ENCODE measurements at places on chromosomes 4 and X. TPM values are rescaled to one million over a fixed set of nuclear protein-coding genes. Genes with fewer than 3 reads are reported as not detected.
A peak's percentile ranks its signal among the peaks of the same experiment; 100 is the strongest.

Gene HAUS3
- 25.8 TPM for total RNA-seq

Gene SLC7A11
- total RNA-seq, result 1.2 TPM

Gene NAP1L3
- total RNA-seq, result 0.66 TPM

DNA sequence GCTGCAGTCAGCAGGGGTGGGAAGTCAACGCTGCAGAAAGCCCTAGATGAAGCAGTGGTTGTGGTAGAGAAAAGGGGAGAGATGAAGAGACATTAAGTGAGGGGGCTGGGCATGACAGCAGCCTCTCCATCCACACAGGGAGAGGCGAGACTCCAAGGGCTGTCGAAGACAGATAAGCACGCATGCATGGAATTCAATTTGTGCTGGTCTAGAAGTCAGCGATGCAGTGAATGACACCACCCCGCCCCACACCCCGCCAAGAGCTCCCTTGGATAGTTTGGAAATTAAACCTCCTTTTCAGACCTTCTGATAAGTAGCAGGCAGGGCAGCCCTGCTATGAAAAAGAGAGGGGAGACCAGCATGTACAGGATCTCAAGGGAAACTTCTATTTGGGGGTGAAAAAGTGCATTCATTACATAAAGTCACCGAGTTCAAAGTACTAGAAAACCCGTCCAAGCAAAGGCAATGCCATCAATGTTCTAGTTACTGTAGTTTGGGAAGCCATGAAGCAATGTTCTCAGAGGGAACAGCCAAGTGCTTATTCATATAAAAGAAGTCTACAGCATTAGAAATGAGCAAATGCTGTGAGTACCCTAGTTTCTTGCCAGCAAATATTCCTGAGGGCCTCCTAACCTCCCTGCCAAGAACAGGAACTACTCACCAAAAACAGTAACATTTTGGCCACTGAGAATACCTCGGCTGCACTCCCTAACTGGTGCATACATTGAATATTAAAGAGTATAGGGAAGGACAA is 152.3 kb upstream of the ANXA10 start:
- no peak for DNase-seq
- no peaks in the 10 kb centered on the region for H3K27me3 ChIP-seq
- no peaks in the 10 kb centered on the region for H3K36me3 ChIP-seq
- H3K4me1 ChIP-seq, result no peaks in the 10 kb centered on the region
- H3K27ac ChIP-seq, result no peak overlapping the region
- H3K4me3 ChIP-seq, result no peak overlapping the region

GRCh38 chr4:17811078-17811603 is 362 bp downstream of the NCAPG start:
- H3K4me3 ChIP-seq, result peak overlapping the region; percentile 92
- peak; percentile 45 for DNase-seq
- H3K4me1 ChIP-seq, result peaks cover 47% of the 10 kb centered on the region
- H3K27ac ChIP-seq, result peak overlapping the region; percentile 100
- no peaks in the 10 kb centered on the region for H3K27me3 ChIP-seq

GRCh38 chrX:24748196-24748595 is 54.5 kb downstream of the POLA1 start:
- H3K4me1 ChIP-seq, result no peaks in the 10 kb centered on the region
- no peak overlapping the region for H3K27ac ChIP-seq
- DNase-seq, result no peak

DNA sequence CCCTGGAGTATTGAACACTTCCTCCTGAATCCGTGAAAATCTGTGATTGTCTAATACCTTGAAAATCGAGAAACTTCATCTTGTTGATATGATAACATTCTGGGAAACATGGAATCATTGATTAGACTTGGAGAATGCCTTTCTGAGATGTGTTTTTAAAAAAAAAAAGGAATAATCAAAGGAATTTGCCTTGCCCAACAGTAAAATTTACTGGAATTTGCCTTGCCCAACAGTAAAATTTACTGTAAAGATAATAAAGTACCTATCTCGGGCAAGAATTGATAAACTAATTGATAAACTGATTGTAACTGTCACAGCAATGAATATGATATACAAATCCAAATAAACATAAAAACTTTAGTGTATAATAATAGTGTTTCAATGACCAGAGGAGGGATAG is 44.7 kb downstream of the PHOX2B start:
- peaks cover 2% of the 10 kb centered on the region for H3K27me3 ChIP-seq
- DNase-seq, result no peak
- H3K27ac ChIP-seq, result no peak overlapping the region
- H3K36me3 ChIP-seq, result no peaks in the 10 kb centered on the region

GRCh38 chr4:24197955-24198354 is 308.1 kb upstream of the PPARGC1A start:
- H3K27me3 ChIP-seq, result no peaks in the 10 kb centered on the region
- H3K4me3 ChIP-seq, result no peak overlapping the region
- no peak overlapping the region for H3K27ac ChIP-seq
- no peak for DNase-seq
